Uterus (tissue), 4 donors: ENCODE measurements at places on chromosomes 13 and 19. TPM values are rescaled to one million over a fixed set of nuclear protein-coding genes. Genes with fewer than 3 reads are reported as not detected.
A peak's percentile ranks its signal among the peaks of the same experiment; 100 is the strongest.

SIGLEC12 gene
- total RNA-seq, result 0.21 TPM

- DNase-seq, result peak; percentile 43
These were observed 30.3 kb downstream of the CRYL1 start for GRCh38 chr13:20495087-20496023.

DNA sequence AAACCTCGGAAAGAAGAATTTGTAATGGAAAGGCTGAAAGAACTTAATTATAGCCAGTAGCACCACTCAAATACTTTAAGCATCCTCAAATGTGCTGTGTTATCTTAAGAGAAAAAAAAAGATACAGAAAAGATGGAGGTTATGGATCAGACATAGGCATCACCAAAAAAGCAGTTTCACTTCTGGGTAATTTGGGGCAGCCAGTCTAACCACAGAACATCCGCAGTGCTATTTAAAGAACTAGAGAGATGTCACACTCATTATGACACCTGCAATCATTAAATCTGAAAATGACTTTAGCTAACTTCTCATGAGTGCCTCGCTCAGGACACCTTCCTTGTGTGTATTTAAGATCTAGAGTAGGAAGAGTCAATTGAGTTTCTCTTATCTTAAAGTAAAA, 211.8 kb downstream of the RBM26 start:
- DNase-seq, result no peak

INSR gene
- total RNA-seq, result 97.6 TPM

GRCh38 chr19:10861103-10861651, 10.2 kb upstream of the CARM1 start:
- DNase-seq, result no peak

DNA sequence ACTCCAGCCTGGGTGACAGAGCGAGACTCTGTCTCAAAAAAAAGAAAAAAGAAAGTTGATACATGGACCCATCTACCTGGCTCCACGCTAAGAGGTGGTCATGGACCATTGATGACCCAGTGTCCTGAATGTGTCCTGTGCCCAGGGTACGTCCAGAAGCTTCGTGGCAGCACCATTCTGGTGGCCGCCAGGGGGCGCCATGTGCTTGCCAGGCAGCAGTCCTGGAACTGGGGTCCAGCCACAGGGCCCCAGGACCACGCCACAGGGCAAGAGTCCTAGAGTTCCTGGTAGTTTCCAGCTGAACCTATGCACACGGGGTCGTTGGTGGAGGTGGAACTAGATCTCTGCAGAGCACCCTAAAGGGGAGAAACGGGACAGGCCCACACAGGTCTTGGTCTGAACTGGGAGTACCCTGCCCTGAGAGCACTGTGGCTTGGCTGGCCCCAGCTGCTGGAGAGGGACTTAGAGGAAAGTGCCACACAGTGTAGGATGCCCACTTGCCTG, 19.9 kb upstream of the FBXO27 start:
- peak; percentile 22 for DNase-seq

ZNF536 gene
- total RNA-seq, result 3.3 TPM

GRCh38 chr19:16118489-16119033, 6.9 kb downstream of the RAB8A start:
- no peak for DNase-seq

DNA sequence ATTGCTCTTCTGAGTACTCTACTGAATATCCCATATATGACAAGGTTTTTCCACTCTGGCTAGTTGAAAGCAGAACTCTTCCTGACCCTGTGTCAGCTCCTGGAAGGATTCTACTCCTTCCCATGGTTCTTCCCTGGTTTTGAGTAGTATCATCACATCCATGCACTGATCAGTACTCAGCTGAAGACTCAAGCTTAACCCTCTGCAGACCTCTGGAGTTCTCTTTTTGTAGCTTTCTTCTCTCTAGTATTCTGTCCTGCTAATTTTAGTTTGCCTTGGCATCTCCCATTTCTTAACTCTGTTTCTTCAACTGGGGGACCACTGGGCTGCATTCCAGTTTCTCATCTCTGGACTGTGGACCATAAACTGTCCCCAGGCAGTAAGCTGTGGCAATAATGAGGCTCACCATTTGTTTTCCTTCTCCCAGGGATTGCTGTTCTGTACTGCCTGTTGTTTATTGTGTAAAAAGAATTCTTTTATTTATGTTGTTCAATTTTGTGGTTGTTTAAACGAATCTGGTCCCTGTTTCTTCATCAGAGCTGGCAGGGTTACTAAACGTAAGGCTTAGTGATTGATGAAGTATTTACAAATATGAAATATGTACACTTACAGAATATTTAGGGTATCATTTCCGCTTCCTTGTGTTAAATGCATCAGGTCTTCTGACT, 19.7 kb downstream of the LPAR6 start:
- DNase-seq, result no peak

GRCh38 chr13:75769141-75769905, 133.2 kb downstream of the LMO7 start:
- DNase-seq, result no peak

- DNase-seq, result no peak
These were observed 367.6 kb downstream of the DNAJC15 start for GRCh38 chr13:43391036-43391435.
